ENCODE measurements at places on chromosomes 5 and 9. TPM values are rescaled to one million over a fixed set of nuclear protein-coding genes. Genes with fewer than 3 reads are reported as not detected.
A peak's percentile ranks its signal among the peaks of the same experiment; 100 is the strongest.

- no peak overlapping the region for H3K27ac ChIP-seq
- H3K36me3 ChIP-seq: no peaks in the 10 kb centered on the region
- no peak overlapping the region for H3K4me3 ChIP-seq
- H3K27me3 ChIP-seq: peaks cover 6% of the 10 kb centered on the region
Measured at GRCh38 chr5:57007344-57007743, 55.4 kb upstream of the MIER3 start.

DNA sequence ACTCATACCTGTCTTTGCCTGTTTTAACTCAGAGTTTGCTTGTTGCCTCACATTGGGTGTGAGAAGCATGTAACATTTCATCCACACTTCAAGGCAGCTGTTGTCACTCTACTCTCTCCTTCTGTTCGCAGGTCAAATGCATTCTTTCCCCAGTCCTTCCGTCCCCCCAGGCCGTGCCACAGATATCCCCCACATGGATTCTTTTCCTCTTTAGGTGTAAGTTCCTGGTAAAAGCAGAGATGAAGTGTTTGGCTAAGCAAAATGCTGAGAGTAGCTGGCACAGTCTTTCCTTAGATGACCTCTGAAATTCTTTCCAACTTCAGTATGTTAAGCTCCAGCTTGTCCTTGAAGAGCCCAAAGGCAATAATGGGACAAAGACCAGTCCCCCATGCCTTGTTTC lies 328.2 kb downstream of the SLIT3 start:
- DNase-seq: no peak
- no peaks in the 10 kb centered on the region for H3K27me3 ChIP-seq
- H3K36me3 ChIP-seq: no peaks in the 10 kb centered on the region
- H3K4me1 ChIP-seq: peaks cover 3% of the 10 kb centered on the region
- no peak overlapping the region for H3K4me3 ChIP-seq

- no peak overlapping the region for H3K27ac ChIP-seq
- no peaks in the 10 kb centered on the region for H3K36me3 ChIP-seq
- peaks cover 8% of the 10 kb centered on the region for H3K4me1 ChIP-seq
- H3K27me3 ChIP-seq: no peaks in the 10 kb centered on the region
- no peak for DNase-seq
- H3K4me3 ChIP-seq: no peak overlapping the region
Measured at GRCh38 chr5:58706736-58707135, 123.9 kb downstream of the RAB3C start.

DNA sequence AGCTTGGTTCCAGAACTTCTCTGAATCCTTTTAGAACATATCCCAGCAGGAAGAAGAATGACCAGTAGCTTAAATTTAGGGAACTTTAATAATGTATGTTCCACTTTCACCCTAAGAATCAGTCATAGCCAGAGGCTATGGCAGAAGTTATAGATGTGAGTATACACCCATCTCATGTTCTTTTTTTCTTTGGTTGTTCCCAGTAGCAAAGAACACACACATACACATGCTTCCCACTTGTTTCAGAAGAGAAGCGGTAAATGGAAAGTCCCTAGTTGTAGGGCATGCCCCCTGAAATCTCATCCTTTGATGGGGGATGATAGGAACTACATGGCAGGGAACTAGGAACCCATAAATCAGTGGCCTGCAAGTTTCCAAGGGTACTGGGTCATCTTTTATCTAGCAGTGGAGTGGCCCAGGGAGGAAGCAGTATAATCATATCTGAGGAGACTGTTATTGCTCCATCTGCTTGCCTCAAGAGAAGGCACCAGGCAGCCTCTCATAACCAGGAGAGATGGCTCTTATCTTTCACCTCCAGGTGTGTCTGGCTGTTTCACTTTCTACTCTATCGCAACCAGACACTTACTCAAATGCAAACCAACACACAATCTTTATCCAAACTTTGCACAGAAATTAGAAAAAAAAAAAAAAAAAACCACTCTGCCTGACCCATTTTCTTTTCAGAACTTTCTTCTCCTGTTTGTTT lies 109.5 kb downstream of the SNCAIP start:
- no peaks in the 10 kb centered on the region for H3K27me3 ChIP-seq
- H3K27ac ChIP-seq: no peak overlapping the region
- H3K4me1 ChIP-seq: no peaks in the 10 kb centered on the region
- H3K4me3 ChIP-seq: no peak overlapping the region
- DNase-seq: no peak

GRCh38 chr9:134640506-134641172 lies 964 bp upstream of the COL5A1 start:
- H3K27me3 ChIP-seq: no peaks in the 10 kb centered on the region
- peaks cover 24% of the 10 kb centered on the region for H3K4me1 ChIP-seq
- H3K36me3 ChIP-seq: no peaks in the 10 kb centered on the region
- H3K4me3 ChIP-seq: no peak overlapping the region

GRCh38 chr5:73596705-73597328 lies 29.2 kb upstream of the ARHGEF28 start:
- no peak overlapping the region for H3K27ac ChIP-seq
- H3K27me3 ChIP-seq: no peaks in the 10 kb centered on the region
- no peak overlapping the region for H3K4me3 ChIP-seq
- H3K36me3 ChIP-seq: no peaks in the 10 kb centered on the region
- no peaks in the 10 kb centered on the region for H3K4me1 ChIP-seq

GRCh38 chr9:101626295-101626694 lies 31.5 kb upstream of the PPP3R2 start:
- no peaks in the 10 kb centered on the region for H3K4me1 ChIP-seq
- no peak overlapping the region for H3K4me3 ChIP-seq
- DNase-seq: no peak
- H3K36me3 ChIP-seq: no peaks in the 10 kb centered on the region
- no peaks in the 10 kb centered on the region for H3K27me3 ChIP-seq

DNA sequence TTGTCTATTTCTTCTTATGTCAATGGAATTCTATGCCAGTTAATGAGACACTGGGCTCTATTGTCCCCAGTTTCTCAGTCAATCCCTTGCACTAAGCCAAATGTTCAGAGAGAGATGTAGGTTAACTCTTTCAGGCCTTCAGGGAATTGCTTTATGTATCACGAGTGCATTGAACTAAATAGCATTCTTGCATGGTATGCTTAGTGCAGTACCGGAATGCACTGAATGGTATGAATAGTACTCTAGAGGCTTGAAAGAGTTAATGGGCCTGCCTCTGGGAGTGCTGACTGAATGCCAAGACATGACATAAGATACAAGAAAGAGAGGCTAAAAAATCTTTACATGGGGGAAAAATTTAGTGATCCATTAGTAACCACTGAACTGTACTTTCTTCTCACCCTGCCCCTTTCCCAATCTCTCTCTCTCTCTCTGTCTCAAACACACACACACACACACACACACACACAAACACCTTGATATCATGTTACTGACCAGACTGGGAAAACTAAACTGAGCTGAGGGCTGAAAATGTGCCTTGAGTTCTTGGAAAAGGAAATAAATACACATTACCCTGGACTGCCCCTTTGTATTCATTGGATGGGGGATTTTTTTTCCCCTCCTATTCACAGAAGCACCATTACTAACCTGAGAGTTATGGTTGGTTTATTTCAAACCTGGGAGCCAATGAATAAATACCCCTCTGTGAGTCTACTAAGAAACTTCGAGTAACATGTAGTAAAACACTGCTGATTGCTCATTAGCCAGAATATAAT lies 35.4 kb upstream of the TMC1 start:
- no peaks in the 10 kb centered on the region for H3K27me3 ChIP-seq
- H3K4me1 ChIP-seq: no peaks in the 10 kb centered on the region
- no peaks in the 10 kb centered on the region for H3K36me3 ChIP-seq

DNA sequence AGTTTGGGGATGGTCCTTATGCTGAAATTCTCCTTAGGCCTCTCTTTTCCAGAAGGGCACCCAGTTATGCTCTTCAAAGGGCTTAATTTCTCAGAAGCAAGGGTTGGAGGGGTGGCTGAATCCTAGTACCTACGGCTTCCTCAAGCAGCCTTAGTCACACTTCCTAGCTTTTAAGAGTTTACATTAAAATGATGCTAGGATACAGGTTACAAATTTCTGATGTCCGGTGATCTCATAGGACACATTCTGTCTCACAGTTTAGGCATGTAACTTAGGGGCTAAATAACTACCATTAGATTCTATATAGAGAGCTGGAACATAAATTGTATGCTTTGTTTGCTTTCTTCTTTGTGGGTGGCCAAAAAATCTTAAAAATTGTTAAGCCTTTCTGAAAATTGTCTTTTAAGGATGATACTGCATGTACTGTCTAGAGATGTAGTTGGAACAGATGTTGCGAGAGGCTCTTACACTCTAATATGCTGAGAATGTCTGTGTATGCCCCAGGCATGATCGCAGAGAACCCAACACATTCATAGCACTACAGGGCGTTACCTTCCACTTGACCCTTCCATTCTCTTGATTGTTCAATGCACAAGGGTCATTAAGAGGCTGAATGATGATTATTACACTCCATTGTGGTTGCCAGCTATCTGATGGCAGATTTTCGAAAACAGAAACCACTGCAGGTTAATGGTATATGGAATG lies 139.1 kb downstream of the TMEM38B start:
- no peaks in the 10 kb centered on the region for H3K4me1 ChIP-seq
- no peak overlapping the region for H3K27ac ChIP-seq
- no peaks in the 10 kb centered on the region for H3K36me3 ChIP-seq

GRCh38 chr5:101966476-101966875 lies 329.6 kb downstream of the SLCO4C1 start:
- no peak overlapping the region for H3K4me3 ChIP-seq
- H3K27me3 ChIP-seq: no peaks in the 10 kb centered on the region
- no peak overlapping the region for H3K27ac ChIP-seq

DNA sequence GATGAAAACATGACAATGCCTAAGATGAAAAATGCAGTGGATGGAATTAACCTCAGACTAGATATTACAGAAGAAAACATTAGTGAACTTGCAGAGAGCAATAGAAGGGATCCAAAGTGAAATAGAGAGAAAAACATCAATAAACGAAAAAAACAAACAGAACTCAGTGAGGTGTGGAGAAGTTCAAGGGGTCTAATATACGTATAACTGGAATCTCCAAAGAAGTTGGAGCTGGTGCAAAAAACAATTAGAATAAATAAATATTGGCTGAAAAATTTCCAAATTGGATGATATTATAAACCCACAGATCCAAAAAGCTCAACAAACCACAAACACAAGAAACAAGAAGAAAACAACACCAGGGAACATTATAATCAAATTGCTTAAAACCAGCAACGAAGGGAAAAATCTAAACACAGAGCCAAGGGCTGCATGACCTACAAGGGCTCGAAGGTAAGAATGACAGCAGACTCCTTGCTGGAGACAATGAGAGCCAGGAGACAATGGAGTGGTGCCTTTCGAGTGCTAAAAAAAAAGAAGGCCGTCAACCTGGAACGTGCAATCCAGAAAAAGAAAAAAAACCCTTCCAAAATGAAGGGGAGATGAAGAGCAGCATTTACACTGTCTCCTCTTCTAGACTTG lies 11.8 kb downstream of the FAM163B start:
- DNase-seq: no peak
- no peak overlapping the region for H3K4me3 ChIP-seq
- H3K27me3 ChIP-seq: no peaks in the 10 kb centered on the region
- H3K36me3 ChIP-seq: no peaks in the 10 kb centered on the region

GRCh38 chr9:68492806-68493205 lies 47.9 kb downstream of the TMEM252 start:
- no peaks in the 10 kb centered on the region for H3K27me3 ChIP-seq
- peaks cover 5% of the 10 kb centered on the region for H3K4me1 ChIP-seq
- no peak overlapping the region for H3K4me3 ChIP-seq
- no peak overlapping the region for H3K27ac ChIP-seq
- peak; percentile 30 for DNase-seq
- H3K36me3 ChIP-seq: no peaks in the 10 kb centered on the region

GRCh38 chr9:125509476-125509875 lies 197.5 kb downstream of the MAPKAP1 start:
- no peaks in the 10 kb centered on the region for H3K27me3 ChIP-seq
- no peak overlapping the region for H3K27ac ChIP-seq
- peaks cover 26% of the 10 kb centered on the region for H3K4me1 ChIP-seq
- no peak for DNase-seq
- no peaks in the 10 kb centered on the region for H3K36me3 ChIP-seq

- no peak for DNase-seq
- no peak overlapping the region for H3K27ac ChIP-seq
- H3K27me3 ChIP-seq: no peaks in the 10 kb centered on the region
Measured at GRCh38 chr5:133118741-133119140, 66.9 kb downstream of the HSPA4 start.

DNA sequence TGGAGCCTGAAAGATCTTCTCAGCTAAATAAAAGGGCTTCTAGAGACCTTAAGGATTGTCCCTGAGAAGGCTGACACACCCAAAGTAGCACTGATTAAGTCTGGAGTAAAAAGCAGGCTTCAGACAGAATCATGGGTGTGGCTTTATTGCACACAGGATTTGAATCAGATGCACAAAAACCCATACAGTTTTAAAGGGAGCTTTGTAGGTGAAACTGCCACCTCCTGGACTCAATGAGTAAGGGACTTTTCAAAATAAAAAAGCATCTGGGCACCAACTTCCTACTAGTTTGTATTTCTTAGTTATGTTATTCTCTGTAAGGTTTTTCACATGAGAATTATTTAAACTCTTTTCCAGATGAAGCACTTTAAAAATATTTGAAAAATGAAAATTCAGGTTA lies 129.4 kb downstream of the EDIL3 start:
- H3K4me3 ChIP-seq: no peak overlapping the region
- H3K4me1 ChIP-seq: no peaks in the 10 kb centered on the region
- no peak for DNase-seq
- no peak overlapping the region for H3K27ac ChIP-seq
- no peaks in the 10 kb centered on the region for H3K27me3 ChIP-seq

GRCh38 chr9:19754921-19755320 lies 33.9 kb downstream of the SLC24A2 start:
- no peaks in the 10 kb centered on the region for H3K36me3 ChIP-seq
- no peaks in the 10 kb centered on the region for H3K4me1 ChIP-seq
- DNase-seq: no peak
- no peak overlapping the region for H3K4me3 ChIP-seq

The PCDHB10 gene
- 0.50 TPM for total RNA-seq

The CARD6 gene
- total RNA-seq: 28.4 TPM

The GOLM1 gene
- 84.6 TPM for total RNA-seq

The CDKN2A gene
- 34.5 TPM for total RNA-seq

The TSSK1B gene
- total RNA-seq: not detected

The RALGPS1 gene
- total RNA-seq: 7.8 TPM

The IL3 gene
- not detected for total RNA-seq

The C9 gene
- total RNA-seq: 0.54 TPM

The SPINK4 gene
- total RNA-seq: 12.0 TPM

The CAMK4 gene
- 0.06 TPM for total RNA-seq

The CCDC152 gene
- 0.65 TPM for total RNA-seq
